ENCODE measurements at places on chromosomes 3 and 15.

DNA sequence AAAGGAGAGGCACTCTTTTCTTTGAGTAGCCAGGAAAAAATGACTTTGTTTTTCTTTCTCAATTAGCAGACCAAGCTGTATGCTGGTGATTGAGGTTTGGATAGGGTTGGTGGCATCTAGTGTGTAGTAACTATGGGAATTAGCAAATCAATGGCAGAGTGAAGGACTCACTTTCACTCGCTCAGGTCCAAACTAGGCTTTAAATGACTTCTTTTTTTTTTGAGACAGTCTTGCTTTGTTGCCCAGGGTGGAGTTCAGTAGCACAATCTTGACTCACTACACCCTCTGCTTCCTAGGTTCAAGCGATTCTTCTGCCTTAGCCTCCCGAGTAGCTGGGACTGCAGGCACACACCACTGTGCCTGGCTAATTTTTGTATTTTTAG, 35.9 kb downstream of the PRKCI start:
- no peak for DNase-seq

DNA sequence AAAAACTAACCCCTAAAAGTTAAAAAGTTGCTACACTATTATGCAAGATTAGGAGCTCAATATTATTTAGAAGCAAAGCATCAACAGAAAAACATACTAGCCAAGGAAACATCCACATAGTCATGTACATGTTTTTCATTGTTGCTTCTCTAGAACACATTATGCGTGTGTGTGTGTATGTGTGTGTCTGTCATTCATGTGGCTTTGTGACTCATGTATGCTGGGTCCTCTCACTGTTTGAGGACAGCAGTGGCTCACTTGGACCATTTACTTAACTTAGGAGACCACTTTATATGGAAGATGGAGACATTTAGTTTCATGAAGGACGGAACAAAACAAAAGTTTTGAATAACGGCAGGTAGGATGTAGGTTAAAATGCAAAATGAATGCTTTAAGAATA, 219.4 kb upstream of the THBS1 start:
- DNase-seq, result no peak

DNA sequence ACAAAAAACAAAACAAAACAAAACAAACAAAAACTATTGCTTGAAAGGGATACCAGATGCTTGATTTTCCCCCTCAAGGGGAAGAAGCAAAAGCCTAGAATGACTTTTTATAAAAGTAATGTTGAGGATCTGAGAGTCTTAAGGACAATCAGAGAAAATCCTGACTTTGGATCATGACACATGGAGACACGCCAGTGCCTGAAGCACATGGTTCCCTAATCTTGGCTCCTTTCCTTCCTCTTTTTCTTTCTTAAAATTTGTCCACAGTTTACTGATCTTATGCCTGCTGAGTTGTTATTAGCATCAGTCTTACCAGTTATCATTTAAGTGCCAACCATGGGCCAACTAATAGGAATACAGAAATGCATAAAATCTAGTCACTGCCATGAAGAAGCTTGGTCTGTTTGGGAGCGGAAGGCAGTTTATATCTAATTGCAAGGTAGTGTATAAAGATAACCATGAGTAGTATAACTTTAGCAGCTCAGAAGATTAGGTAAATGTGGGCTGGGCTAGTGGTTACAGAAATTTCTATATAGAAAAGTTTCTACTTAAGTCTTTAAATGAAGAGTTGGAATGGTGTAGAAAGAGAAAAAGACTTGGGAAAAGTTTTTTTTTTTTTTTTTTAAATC, 6.9 kb downstream of the GLCE start:
- no peak for DNase-seq

DNA sequence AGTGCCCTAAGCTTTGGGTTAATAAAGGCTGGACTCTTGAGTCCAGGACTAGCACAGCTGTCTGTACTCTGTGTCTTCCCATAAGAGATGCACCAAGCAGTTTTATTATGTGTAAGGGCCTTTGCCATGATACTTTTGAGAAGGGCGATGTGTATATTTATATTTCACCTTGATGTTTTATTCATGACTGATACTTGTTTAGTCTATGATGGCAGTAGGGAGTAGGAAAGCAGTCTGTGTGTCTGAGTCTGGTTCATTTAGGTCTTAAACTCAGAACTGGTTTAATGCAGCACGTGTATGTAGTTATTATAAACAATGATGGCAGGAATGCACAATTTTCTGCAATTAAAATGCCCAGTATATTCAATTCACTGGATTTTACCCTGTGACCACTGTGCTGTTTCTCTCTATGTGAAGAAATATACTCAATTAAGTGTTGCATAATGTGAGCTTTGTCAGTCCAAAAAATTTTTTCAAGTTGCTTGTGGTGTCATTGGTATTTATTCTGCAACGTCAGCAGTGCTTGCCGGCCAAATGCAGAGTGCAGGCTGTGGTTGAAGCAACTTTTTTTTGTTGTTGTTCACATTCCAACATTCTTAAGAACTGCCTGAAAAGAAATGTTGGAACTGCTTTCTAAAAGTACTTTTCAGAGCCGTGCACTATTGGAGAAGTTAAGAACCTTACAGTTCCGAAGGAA, 423.7 kb upstream of the SEMA6D start:
- no peak for DNase-seq

- DNase-seq, result no peak
Observed at GRCh38 chr15:59196416-59196815, 10.2 kb upstream of the LDHAL6B start.

- DNase-seq, result no peak
Observed at GRCh38 chr15:65370885-65371284, 6.9 kb downstream of the IGDCC3 start.

DNA sequence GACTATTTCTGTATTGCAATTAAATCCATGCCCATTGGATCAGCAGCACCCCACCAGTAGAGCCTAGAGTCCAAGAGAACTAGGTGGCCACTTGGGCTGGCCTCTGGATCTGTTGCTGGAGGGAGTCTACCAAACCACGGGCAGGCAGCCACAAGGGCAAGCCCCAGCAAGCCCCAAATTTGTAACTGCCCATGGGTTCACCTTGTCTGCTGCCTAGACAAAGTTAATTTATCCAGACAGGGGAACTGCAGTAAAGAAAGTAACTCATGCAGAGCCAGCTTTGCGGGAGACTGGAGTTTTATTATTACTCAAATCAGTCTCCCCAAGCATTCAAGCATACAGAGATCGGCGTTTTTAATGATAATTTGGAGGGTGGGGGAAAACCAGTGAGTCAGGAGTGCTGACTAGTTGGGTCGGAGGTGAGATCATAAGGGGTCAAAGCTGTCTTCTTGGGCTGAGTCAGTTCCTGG, 74.0 kb upstream of the TERB2 start:
- no peak for DNase-seq

GRCh38 chr3:154981201-154981600, 98.9 kb upstream of the MME start:
- DNase-seq, result no peak

GRCh38 chr3:182323126-182323700, 470.1 kb upstream of the ATP11B start:
- no peak for DNase-seq

DNA sequence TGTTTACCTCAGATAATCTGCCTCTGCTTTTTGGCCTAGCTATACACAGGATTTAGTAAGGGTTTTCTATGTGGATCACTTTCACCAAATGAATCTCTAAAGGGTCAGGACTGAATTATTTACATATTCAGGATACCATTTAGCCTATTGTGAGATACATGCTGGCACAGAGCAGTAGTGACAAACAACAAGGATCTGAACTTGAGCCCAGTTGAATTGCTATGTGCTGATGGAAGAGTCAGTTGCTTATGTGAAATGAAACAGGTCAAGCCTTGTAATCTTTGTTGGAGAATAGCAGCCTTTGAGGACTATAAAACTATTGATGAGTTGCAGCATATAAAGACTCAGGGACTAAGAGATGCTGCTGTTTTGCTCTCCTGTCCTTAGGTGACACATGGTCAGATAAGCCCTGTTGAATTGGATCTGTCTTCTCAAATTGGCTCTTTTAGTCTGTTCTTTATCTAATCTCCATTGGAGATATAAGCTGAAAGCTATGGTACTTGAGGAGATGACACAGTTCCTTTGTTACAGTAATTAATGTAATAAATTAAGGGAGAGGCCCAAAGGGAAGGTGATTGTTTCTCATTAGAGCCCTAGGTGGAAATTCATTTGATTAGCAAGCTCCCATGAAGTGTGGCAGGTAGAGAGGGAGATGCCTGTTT, 30.4 kb downstream of the ZNF609 start:
- no peak for DNase-seq

- DNase-seq, result no peak
Observed at GRCh38 chr3:189674249-189674913, 43.2 kb downstream of the TP63 start.

- no peak for DNase-seq
Observed at GRCh38 chr15:77531191-77532000, 101.3 kb downstream of the LINGO1 start.

DNA sequence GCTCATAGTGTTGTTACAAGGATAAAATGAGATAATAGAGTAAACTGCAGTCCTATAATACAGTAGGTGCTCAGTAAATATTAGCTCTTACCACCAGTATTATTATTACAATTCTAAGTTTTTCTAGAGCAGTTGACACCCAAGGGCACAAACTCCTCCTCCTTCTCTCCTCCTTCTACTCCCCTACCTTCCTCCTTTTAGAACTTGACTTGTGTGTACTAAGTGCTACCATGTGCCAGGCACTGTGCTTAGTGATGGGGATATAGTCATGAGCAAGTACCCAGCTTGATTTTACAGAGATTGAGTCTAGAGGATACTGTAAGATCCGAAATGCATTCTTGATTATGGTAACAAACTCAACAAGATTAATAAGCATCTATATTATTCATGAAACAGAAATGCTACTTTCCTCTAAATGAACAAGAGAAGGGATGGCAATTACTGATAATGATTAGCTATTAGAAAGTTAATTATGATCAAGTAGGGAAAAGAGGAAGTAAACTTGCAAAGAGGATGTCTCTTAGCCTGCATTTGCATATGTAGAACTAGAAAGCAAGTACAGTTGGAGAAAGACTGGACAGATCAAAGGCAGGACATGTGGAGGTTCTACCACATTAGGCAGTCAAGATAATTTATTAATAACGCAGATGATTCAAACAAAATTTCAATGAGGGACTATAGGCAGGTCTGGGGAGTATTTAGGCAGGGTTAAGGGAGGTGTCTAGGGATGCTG, 72.3 kb downstream of the CLDN11 start:
- DNase-seq, result no peak

- DNase-seq, result no peak
Observed at GRCh38 chr15:27223179-27223578, 252.2 kb downstream of the GABRG3 start.

- no peak for DNase-seq
Observed at GRCh38 chr3:187267306-187267705, 24.2 kb downstream of the MASP1 start.

- DNase-seq, result no peak
Observed at GRCh38 chr3:184117636-184118035, 17.5 kb upstream of the EIF2B5 start.

- DNase-seq, result no peak
Observed at GRCh38 chr3:30107531-30107930, 498.9 kb upstream of the TGFBR2 start.

GRCh38 chr15:61057830-61058529, 171.1 kb downstream of the RORA start:
- DNase-seq, result no peak

DNA sequence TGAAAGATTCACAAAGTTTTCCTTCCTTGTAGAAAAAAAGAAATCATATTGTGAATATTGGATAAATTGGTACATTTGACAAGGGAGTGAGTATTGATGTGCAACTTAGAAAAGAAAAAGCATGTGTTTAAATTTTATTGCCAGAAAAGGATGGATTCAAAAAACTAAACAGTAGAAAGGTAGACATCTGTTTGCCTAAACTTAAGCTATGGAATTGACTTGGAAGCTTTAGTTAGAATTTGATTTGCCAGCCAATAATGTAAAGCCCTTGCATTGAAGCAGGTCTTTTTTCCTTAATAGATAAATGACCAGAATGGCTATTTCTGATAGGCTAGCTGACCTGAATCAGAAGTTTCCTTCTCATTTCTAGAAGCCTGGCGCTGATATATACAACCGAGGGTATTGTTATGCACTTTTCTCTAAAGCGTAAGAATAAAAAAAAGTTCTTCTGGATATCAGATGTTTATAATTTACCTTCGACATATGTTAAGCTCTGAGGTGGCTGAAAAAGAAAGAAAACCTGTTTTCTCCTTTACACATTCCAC, 4.2 kb downstream of the RARB start:
- no peak for DNase-seq

DNA sequence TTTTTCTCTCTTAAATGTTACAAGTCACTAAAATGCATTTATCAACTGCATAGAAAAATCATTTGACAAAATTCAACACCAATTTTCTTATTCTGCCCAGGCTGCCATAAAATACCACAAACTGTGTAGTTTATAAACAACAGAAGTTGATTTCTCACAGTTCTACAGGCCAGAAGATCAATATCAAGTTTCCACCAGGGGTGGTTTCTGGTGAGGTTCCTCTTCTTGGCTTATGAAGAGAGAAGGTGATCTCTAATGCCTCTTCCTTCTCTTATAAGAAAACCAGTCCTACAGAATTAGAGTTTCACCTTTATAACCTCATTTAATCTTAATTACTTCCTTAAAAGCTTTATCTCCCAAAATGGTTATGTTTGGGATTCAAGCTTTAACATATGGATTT, 10.9 kb upstream of the CD200R1L start:
- DNase-seq, result no peak

GRCh38 chr3:132596816-132597433, at the start of gene ACKR4:
Gene ACKR4 (plus strand): TSS chr3:132597270. CDS start chr3:132600398, 3,128 bp downstream.
- DNase-seq, result no peak

GRCh38 chr15:86041399-86041798, 38.3 kb upstream of the AGBL1 start:
- DNase-seq, result no peak

DNA sequence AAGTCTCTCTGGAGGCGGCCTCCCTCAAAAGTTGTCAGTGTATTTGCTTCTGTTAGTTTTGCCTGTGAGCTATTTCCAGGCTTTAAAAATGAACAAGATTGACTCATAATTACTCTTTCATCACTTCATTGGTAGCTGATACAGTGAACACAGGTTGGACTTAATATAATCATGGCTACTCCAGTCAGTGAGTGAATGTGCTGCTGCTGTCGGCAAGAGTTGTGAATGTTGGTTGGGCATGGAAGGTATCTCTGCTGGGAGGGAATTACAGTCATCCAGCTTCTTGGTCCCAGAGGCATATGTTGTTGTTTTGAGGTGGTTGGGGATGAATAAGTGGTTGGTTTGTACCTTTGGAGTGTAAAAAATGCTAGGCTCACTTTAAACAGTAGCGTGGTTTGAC, 11.5 kb downstream of the TCF12 start:
- DNase-seq, result no peak

DNA sequence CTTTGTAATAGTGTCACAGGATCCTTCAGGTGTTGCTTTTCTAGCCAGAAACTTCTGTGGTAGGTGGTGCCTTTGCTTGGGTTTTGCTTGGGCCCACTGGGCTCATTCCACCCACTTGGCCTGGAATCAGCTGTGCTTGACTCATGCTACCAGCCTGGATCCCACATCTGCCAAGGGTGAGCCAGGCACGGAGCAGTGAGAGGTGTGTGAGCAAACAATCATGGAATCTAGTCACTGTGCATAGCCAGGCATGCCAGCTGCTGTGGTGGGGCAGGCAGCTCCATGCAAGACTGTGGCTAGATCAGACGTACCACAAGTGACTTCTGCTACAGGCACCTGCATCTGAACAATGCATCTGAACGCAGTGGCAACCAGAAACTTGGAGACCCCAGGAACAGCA, 275.9 kb downstream of the UBE2E2 start:
- no peak for DNase-seq

- no peak for DNase-seq
Observed at GRCh38 chr15:69593981-69594966, 141.7 kb downstream of the RPLP1 start.
